ENCODE measurements at places on chromosomes 7 and 10.
A peak's percentile ranks its signal among the peaks of the same experiment; 100 is the strongest.

GRCh38 chr10:20552382-20552781, 344.7 kb downstream of the NEBL start:
- DNase-seq, result no peak

GRCh38 chr10:123879606-123880257, 11.9 kb downstream of the CPXM2 start:
- DNase-seq, result no peak

- no peak for DNase-seq
These were observed 13.9 kb downstream of the HNRNPA2B1 start for GRCh38 chr7:26186364-26187311.

- no peak for DNase-seq
These were observed 3.7 kb downstream of the C10orf105 start for GRCh38 chr10:71715860-71716259.

GRCh38 chr10:100364735-100365391, 17.8 kb downstream of the SCD start:
- no peak for DNase-seq

DNA sequence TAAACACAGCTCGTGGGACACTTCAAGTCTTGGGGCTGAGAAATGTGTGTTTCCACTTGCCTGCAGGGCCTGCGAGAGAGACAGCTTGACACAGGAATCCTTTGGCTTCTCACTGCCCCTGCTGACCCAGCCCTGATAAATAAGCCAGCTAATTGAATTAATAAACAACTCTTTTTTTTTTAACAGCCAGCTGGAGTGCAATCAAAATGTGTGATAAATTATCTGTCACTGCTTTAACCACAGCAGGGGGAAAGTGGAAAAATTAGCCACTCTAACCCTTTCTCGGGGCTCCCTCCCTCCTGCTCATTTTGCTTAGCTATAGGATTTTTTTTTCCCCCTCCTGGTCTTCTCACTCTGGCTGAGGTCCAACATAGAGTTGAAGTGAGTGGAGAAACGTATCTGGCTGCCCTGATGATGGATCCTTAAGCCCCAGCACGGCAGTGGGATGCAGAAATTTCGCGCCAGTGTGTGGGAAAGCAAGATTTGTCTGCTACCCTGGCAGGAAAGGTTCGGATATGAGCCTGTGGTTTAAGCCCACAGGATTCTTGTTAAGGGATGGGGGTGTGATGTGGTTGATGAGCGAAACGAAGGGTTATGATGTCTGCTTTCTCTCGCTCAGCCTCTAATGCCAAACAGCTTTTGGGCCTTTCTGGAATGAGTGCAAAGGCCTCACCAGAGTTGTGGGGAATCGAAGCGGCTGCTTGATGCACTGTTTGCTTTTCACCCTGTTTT, 173.8 kb downstream of the TRIL start:
- peak; percentile 74 for DNase-seq

- DNase-seq, result no peak
These were observed 10.4 kb downstream of the CHST3 start for GRCh38 chr10:71974489-71975021.

- no peak for DNase-seq
These were observed 91.5 kb downstream of the JAZF1 start for GRCh38 chr7:28088901-28089714.

DNA sequence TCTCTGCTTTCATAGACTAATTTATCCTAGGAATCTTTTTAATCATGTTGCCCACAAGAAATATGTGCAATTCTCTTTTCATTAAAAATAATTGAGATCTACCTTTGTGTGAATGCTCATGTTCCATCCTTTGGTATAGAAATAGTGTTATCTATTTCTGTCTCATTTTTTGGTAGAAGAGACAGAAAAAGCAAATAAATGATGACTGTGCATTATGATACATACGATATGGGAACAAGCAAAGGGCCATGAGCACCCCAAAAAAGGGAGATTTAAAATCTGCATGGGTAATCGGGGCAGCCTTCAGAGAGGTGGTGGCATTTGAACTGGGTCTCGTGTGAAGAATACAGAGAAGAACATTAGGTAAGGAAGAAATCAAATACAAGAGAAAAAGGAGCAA, 1197.5 kb upstream of the AUTS2 start:
- no peak for DNase-seq

DNA sequence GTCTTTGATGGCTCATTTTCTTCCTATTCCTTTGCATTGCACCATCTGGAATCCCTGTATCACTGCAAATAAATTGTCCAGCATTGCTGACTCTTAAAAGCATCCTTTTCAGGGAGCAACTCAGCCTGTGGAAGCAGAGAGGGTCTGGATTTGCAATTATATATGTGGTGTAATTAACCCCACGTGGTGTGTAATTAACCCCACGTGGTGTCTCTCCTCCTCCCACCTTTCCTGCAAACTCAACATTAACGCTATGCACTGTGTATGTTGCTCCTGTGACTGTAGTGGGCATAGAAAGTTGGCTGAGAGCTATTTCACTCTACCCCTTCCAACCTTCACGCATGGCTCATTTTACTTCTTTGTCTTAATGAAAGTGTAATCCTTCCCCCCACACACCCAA, 689.0 kb upstream of the COBL start:
- no peak for DNase-seq

DNA sequence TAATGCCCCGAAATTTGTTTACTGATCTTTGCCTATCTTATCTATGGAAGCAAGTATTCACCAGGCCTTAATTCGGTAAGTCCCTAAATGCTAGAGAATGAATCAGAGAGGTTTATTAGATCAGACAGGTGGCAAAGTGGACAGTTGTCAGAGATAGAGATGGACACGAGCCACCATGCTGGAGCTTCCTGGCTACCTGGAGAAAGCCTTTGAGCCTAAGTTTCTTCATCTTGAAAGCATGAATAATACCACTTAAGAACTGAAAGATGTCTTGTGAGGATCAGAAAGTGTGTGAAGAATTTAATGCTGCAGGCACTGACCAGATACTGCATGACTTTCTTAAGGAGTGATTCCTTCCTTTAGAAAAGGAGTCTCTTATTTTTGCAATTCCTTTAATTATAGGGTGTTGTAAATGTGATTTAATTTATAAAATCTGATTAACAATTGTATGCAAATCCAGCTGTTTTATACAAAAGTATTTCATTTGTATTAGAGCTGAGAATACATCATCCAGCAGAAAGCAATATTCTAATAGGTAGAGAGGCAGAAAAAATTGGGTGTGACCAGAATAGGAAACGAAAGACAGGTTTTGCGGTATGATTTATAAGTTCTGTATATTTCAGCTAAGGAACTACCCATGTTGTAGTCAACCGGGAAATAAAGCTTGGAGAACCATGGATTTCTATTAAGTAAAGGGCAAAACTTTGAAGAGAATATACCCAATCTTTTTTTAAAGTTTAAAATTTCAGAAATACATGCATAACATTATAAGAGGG, 82.7 kb downstream of the SMURF1 start:
- no peak for DNase-seq

- no peak for DNase-seq
These were observed 9.4 kb downstream of the MGMT start for GRCh38 chr10:129476431-129476830.

DNA sequence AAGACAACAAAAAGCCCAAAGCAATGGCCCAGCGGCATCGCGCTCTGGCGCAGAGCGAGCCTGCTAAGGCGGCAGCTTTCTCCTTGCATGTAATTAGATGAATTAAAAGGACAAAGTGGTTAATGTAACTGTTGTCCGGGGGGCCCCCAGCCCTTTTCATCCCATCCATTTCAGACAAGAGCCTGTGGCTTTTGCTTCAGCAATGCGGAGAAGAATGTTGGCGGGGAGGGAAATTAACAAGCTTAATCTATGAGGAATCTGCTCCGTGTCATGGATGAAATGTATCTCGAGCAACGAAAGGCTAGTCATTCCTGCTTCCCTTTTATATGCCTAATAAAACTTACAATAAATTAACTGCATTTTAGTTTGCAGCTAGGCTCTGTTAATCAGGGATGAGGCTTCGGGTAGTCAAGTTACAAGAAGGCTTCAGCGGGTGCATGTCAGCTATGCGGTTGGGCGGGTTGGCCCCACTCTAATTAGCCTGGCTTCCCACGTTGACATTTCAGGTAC, 203.3 kb downstream of the BUB3 start:
- DNase-seq, result peak; percentile 11

- no peak for DNase-seq
These were observed 65.8 kb downstream of the BMPER start for GRCh38 chr7:33971106-33971505.

- DNase-seq, result no peak
These were observed 634 bp upstream of the HDAC9 start for GRCh38 chr7:18494821-18495408.

- DNase-seq, result no peak
These were observed 314.6 kb downstream of the C7orf25 start for GRCh38 chr7:42597300-42597699.

DNA sequence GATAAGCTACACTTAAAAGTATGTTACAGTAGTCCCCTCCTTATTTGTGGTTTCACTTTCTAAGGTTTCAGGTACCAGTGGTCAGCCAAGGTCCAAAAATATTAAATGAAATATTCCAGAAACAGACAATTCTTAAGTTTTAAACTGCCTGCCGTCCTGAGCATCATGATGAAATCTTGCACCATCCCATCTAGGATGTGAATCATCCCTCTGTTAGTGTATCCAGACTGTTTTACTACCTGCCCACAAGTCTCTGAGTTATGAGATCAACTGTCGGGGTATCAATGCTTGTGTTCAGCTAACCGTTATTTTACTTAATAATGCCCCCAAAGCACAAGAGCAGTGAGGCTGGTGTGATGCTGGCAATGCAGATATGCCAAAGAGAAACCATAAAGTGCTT, 11.4 kb downstream of the KDM7A start:
- DNase-seq, result no peak

- peak; percentile 100 for DNase-seq
These were observed 113.4 kb downstream of the SEM1 start for GRCh38 chr7:96596120-96596826.

GRCh38 chr10:125016611-125017202, 74.8 kb downstream of the ZRANB1 start:
- no peak for DNase-seq

- DNase-seq, result no peak
These were observed 27.0 kb downstream of the TASOR2 start for GRCh38 chr10:5711642-5712041.

Data from NCI-H748 treated with DMSO at 0.1 percent for 48 hours (cell line).